ENCODE measurements at places on chromosomes 3 and 15.

- no peak for DNase-seq
Measured at GRCh38 chr15:63065262-63066221, 23.0 kb downstream of the TPM1 start.

- no peak for DNase-seq
Measured at GRCh38 chr3:20108869-20109268, 68.6 kb downstream of the KAT2B start.

DNA sequence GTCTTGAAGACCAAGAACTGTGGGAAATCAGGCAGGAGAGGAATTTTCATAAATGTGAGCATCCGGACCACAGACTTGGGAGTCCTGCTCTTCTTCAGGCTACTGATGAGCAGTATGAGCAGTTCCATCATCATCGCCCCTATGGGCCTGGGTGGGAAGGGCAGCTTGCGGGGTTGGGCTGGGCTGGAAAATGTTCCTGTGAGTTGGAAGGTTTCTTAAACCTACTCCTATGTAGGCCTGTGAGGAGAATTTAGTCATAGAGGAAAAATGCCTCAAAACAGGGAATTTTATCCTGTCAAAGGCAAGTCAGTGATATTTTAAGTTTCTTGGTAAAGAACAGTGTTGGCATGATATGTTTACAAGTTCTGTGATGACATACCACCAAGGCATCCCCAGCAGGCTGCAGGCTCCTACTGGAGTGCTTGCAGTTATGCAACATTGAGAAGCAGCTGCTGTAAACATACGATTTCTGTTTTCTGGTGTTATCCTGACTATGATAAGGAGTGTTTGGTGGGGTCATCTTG is 10.3 kb downstream of the MASP1 start:
- DNase-seq: no peak

DNA sequence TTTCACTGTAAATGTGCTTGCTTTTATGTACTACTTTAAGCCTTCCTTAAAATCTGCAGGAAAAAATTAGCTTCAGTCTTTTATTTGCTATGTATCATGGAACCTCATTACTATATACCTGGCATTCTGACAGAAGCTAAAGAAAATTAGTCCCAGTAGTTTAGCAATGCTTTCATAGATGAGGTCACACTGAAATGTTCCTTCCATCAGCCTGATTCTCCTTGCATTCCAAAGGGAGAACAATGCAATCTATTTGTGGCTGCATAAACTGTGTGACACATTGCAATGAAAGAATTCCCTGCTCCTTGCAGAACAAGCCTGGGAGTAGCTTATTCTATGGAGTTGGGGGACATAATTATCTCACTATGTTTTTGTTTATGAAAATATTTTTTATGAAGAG is 691.5 kb upstream of the ARPP21 start:
- DNase-seq: no peak

DNA sequence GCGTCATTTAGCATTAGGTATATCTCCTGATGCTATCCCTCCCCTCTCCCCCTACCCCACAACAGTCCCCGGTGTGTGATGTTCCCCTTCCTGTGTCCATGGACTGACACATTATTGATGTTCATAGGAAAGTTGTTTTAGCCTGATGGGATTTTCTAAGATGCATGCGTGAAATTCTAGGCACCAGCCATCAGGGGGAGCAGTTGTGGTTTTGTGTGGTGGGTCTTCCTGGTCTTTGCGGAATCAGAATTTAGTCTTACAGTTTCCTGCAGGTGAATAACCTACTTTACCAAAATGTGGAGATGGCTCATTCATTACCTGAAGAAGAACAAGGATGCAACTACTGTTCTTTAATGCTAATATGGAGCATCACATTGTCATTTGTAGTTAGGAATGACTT is 455.0 kb upstream of the THBS1 start:
- no peak for DNase-seq

DNA sequence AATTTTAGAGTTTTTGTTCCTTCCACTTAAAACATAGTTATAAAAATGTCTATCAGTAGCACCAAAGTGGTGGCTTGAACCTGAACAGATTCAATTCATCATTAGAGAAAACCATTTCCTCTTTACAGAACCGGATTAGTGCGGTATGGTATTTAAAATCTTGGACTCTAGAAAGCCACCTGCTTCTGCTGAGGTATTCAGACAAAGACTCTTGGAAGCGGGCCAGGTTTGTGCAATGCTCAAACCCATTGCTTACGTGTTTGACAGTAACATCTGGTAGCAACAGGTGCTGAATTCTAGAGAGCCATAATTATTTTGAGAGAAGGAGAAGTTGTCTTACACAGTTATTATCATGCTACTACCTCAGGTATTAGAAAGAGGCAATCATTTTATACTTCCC is 290.5 kb downstream of the NAALADL2 start:
- DNase-seq: no peak

Measured in stimulated activated CD4-positive, alpha-beta T cell treated with anti-CD3 and anti-CD28 coated beads, Interleukin-1b, Interleukin-23, amount 100 ng/mL, for 1 hour (primary cell).